Stimulated activated CD4-positive, alpha-beta T cell treated with anti-CD3 and anti-CD28 coated beads, Interleukin-1b, Interleukin-23, amount 100 ng/mL, for 1 hour (primary cell): ENCODE measurements at places on chromosomes 6 and 20.

GRCh38 chr20:24309596-24309995, 159.8 kb upstream of the SYNDIG1 start:
- no peak for DNase-seq

DNA sequence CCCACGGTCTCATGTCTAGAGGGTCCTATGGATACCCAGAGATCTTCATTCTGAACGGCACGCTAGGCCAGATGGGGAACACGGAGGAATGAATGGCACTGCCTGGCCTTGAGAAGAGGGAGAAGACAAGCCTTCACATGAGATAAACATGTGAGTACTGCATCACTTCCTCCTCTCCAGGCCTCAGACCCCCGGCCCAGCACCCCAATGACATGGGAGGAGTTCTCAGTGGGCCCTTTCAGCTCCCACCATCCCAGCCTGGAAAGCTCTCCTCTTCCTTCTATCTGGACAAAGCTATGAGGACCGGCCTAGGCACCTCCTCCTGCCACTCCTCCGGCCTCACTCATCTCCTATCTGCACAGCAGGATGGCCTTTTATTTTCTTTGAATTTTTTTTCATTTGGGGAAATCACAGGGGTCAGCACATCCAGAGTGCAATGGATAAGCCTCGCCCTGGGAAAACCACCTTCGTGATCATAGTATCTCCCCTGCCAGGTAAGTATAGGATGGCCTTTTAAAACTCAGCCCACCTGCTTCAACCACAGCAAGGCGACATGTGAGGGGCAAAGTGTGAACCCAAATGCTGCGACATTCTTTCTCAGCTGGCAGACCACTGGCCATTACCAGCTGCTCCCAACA, 39.2 kb upstream of the CDKN1A start:
- no peak for DNase-seq

DNA sequence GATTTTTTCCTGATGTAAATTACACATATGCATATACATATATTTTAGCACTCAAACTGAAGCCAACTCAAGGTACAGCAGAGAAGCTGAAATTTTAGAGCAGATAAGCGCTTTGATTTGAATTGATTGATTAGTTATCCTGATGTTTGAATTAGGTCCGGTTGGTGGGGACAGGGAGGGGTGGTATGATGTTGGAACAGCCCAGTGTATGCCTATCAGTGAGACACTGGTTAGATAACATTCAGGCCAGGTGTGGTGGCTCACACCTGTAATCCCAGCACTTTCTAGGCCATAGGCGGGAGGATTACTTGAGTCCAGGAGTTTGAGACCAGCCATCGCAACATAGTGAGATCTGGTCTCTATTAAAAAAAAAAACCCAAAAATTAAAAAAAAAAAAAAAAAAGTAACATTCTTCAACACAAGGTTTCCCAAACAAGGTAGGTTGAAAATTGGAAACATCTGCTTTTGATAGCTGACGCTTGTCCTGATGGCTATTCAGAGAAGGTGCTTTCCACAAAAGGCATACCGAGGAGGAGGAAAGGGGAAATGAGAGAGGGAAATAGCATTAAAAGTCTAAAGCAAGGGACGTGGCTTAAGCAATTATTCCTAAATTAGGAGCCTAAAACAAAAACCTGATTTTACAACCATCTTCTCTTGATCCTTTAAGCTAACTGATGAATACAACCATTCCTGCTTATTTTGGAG, 288.4 kb upstream of the JARID2 start:
- DNase-seq: no peak

- no peak for DNase-seq
These were observed 46.6 kb downstream of the MOXD1 start for GRCh38 chr6:132354517-132355167.

GRCh38 chr6:21371061-21371460, 222.5 kb upstream of the SOX4 start:
- DNase-seq: no peak

- no peak for DNase-seq
These were observed 32.3 kb downstream of the KCNQ5 start for GRCh38 chr6:72654071-72654621.

GRCh38 chr20:40188319-40188718, 500.7 kb downstream of the MAFB start:
- no peak for DNase-seq

GRCh38 chr6:143701349-143702234, 23.8 kb downstream of the PHACTR2 start:
- DNase-seq: no peak

DNA sequence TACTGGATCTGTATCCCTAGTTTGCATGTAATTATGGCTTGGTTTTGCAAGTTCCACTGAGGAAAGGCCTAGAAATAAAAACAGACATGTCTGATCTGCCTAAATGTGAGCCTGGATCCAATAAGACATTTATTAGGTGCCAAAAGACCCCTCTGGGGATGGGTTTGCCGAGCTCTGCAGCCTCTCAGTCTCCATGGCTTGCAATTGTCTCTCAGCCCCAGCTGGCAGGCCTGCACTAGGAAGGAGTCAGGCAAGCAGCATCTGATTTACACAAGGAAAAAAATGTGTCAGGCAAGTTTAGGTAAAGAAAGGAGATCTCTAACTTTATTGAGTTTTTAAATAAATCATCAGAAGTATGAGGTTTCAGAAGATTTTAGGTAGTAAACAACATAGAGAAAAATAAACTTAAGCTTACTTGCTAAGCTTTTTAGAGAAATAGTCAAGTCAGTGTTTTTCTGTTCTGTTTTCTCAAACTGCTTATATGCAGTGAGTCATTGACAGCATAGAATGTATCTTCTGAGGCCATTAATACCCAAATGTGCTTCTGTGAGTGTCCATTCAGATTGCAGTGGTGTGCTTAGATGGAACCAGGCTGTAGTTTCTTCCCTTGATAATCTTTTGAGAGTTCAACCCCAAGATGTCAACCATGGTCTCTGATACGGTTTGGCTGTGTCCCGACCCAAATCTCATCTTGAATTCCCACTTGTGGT, 121.0 kb downstream of the FHL5 start:
- DNase-seq: no peak

DNA sequence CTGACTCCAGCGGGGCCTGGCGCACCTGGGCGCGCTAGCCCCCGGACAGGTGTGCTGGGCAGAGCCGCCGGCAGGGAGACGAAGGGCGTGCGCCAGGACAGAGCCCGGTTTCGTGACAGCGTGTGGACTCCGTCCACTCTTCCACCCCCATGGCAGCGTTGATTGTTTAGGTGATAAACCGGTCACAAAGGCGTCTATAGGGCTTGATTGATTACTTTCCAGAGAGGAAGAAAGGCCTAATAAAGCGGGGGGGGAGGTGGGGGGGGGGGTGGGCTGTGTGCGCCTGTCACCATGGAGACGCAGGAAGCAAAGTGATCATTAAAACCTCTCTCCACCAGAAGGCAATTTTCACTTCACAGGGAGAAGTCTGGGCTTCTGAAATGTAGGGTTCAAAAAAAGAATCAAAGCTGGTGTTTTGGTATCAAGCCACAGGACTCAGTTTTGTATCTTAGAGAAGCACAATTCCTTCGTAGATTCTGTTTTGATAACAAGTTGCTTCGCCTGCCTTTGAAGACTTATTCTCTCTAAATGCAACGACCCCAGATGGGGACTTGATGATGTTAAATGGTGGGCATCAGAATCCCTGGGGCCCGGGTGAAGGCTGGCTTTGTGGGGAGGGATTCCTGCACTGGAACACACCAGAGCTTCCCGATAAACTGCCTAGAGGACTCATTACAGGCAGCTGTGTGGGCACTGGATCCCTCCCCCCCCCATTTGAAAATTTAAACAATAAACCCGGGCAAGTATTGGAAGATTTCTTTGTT, 1.4 kb downstream of the PHACTR3 start:
- DNase-seq: no peak

- no peak for DNase-seq
These were observed 93.3 kb upstream of the RNF24 start for GRCh38 chr20:4108495-4109306.

DNA sequence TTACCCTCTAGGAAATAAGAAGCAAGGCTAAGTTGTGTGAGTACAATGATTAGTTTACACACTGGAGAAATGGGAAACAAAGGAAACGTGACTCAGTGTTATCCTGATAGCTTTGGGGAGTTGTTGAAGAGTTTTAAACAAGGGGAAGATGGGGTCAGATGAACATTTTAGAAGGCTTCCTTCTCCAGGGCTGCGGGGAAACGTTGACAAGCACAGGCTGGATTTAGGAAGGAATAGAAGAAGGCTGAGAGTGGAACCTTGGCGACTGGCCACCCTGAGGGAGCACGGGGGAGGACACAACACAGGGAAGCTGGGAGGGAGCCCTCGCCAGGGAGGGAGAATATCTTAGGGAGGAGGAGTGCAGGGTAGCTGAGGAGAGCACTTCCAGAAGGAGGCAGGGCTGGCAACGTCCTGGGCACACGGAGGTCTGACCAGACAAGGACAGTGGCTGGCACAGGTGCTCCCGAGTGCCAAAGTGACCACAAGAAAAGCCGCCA, 134.7 kb downstream of the AIG1 start:
- no peak for DNase-seq

- no peak for DNase-seq
These were observed 120.2 kb downstream of the GMPR start for GRCh38 chr6:16358531-16359138.

GRCh38 chr6:162123797-162124196, 603.8 kb downstream of the PRKN start:
- DNase-seq: no peak

DNA sequence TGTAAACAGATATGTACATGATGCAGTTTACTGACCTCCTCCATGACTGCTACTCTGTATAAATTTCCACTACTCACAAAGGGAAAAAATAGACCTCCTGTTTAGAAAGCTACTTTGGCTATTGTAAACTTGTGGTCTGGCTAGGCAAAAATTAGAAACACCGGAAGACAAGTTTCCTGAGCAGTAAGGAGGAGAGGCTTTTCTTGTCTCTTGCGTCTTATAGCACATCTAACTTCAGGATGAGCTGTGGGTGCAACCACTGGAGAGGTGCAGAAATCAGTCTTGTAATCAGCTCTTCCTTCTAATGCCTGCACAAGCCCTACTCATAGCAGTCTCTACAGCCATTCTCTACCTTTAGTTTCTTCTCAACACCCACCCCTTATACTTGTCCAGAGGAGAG, 296.5 kb upstream of the SLC35B3 start:
- DNase-seq: no peak

DNA sequence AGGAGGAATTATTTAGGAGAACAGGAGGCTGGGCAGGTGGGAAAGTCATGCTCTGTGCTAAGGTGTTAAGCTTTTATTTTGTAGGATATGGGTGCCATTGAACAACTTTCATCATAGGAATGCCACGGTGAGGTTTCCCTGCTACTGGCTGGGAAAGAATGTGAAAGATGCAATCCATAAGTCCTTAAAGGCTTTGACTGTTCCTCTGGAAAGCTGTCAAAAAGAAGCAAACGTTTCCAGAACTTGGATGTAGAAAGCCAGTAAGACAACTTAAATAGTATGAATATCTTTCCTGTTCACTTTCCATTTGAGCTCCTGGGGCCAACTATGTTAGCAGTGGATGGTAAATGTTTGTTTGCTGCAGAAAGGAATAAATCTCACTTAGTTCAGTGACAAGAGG, 574.4 kb downstream of the RNF144B start:
- DNase-seq: no peak

GRCh38 chr20:47821481-47822100, 36.3 kb upstream of the SULF2 start:
- no peak for DNase-seq

DNA sequence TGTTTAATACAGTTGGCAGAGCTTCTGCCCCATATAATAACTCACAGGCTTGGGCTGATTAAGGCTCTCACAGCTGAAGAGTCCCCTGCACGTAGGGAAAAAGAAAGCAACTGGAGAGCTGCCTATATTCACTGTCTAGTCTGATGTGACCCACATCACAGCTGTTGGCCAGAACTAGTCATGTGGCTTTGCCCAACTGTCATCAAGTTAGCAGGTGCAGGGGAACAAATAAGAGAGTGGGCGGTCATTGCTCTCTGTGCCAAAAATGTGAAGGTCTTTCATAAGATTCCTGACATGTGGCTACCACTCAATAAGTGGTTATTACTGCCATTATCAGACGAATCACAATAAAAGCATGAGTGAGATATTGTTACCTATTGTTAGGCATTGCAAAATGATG, 665.2 kb downstream of the DOK5 start:
- DNase-seq: no peak

GRCh38 chr6:33992191-33992590, 153.7 kb downstream of the GRM4 start:
- DNase-seq: no peak

DNA sequence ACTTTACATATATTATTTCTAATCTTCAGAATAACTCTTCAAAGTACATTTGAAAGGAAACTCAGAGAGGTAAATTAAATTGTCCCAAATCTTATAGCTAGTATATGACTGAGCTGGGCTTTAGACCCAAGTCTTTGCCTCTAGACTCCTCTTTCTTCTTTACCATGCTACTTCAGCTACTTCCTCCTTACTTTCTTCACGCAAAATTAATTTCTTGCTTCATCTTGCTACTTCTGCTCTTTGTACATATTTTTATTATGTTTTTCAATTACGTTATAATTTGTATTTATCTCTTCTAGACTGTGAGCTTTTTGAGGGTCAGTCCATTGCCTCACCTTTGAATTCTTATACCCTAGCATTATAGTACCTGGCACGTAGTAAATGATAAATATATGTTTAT, 5.3 kb downstream of the TMEM170B start:
- no peak for DNase-seq

DNA sequence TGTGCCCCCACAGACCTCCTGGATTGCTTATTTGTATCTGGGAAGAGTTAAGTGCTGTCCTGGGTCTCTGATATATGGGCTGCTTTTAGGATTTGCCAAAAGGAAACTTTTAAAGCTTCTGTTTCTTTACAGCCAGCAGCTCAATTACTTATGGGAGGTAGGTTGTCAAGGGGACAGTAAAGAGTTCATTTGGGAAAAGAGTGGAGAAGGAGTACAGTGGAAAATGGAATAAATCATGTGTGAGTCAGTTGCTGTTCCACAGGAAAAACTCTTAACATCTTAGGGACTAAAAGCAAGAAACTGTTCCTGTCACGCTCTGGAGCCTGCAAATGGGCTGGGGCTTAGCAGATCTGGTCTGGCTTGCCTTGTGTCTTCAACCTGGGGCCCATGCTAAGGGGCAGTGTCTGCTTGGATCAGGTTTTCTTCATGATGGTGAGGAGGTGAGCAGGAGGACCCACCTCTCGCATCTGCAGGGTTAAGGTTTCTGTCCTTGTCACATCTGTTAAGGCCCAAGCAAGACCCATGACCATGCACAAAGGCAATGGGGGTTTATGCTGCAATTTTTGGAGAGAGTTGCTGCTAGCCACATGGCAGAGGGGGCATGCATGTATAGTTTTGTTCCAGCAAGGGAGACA, 8.7 kb upstream of the CST1 start:
- DNase-seq: no peak

- no peak for DNase-seq
These were observed 246.6 kb upstream of the ID4 start for GRCh38 chr6:19590501-19591131.

- no peak for DNase-seq
These were observed 2.8 kb downstream of the SNAI1 start for GRCh38 chr20:49985617-49986016.

GRCh38 chr6:168061269-168062210, 17.5 kb downstream of the FRMD1 start:
- DNase-seq: no peak

- DNase-seq: no peak
These were observed 83.9 kb upstream of the LGSN start for GRCh38 chr6:63403725-63404124.

GRCh38 chr20:23125625-23126191, 39.6 kb upstream of the CD93 start:
- DNase-seq: no peak
